ENCODE measurements at places on chromosomes 7 and 10.
A peak's percentile ranks its signal among the peaks of the same experiment; 100 is the strongest.

GRCh38 chr7:36391436-36392198 is 2.0 kb downstream of the ANLN start:
- DNase-seq, result peak; percentile 78

GRCh38 chr7:143381427-143382125 is 431 bp downstream of the ZYX start:
- peak; percentile 74 for DNase-seq

DNA sequence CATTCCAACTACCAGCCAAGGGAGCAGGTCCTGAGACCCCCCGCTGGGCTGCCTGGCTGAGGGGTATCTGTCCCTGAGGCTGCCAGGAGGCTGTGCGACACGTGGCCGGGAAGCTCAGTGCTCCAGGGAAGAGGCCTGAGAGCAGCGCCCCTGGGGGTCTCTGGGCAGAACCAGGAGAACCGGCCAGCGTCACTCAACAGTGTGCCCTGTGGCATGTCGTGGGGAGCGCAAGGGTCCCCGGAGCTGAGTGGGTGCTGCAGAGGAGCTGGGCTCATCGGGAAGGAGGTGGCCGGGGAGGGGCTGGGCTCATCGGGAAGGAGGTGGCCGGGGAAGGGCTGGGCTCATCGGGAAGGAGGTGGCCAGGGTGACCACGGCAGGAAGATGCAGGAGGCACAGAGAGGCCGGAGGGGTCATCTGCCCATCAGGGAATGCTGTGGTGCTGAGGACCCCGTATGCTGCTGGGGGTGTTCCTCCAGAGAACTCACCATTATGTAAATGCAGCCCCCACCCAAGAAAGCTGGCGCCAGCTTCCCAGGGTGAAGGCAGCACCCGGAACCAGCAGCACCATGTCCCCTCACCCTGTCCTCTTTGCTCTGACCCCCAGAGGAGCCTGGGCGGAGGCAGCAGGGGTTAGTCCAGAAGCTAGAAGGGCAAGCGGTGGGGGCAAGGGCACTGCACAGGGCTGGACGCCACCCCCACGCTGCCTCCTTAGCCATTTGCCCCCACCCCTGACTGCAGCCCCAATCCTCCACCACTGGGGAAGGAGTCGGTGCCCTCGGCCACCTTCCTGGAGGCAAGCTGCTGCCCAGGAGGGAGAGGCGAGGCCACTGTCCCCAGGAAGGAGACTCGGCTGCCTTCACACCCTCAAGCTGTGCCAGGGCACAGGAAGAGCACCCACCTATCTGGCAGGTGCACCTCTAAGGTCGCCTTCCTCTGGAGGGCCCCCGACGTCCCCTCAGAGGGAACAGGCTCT is 33.3 kb downstream of the CALML3 start:
- no peak for DNase-seq

DNA sequence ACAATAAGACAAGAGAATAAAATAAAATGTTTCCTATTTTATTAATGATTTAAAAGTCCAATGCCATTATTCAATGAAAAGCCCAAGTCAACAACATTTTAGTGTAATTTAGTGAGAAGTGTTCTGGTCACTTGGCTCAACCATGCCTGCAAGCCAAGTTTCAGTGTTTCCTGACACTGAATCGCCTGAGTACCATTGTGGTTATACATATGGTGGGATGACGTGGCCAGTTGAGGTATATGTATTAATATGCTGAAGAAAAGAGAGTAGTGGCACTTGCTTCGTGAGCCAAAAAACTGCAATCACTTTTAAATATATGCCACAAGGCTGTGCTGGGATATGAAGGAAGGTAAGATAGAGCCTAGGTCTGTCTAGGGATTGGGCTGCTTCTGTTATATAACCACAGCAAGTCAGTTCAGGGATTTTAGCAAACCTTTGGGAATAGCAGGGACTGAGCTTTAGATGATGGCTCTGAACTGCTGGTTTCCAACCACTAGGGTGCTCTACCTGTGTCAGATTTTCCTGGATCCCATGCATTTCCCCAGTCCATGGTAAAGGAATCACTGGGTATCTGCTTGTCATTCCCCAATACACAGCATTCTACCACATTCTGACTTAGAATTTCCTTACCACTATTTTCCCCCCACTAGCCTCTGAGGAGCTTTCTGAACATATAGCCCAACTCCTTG is 214.0 kb upstream of the PRPS1L1 start:
- DNase-seq, result peak; percentile 33

DNA sequence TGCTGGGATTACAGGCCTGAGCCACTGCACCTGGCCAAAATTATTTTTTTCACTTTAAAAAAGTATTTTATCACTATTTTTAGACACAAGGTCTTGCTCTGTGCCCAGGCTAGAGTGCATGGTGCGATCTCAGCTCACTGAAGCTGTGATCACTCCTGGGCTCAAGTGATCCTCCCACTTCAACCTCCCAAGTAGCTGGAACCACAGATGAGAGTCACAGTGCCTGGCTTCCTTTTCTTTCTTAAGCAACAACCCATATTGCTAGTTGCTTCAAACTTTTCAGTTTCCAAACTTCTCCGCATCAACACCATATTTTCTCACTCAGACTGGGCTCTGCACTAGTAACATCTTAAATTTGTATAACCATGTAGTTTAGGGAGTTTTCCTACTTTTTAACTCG is 9.5 kb upstream of the SMC3 start:
- no peak for DNase-seq

DNA sequence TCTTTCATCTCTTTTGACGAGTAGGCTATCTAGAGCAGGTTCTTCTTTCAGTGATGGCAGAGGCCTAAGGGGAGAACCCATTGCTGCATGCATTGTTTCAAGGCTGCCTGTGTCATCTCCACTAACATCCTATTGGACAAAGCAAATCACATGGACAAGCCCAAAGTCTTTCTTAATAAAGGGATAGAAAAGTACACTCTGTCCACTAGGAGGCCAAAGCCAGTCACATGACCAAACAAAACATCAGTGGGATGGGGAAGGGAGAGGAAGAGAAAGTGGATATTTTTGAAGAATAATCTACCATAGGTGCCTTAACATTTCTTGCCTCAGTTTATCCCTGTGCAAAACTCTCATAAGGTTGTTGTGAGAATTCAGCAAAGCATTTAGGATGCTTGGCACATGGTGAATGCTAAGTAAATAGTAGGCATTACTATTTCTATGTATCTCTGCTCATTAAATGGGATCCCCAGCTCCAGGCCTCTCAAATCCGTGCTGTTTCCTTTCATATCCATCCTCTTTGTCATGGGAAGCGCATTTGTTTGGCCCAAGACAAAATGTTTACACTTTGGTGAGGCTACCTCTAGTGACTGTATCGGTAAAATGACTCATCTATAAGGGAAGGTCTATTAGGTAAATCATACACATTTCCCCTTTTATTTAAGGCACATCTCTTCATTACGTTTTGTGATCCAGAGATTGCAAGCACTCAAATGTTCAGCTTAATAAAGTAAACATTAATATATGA is 16.7 kb upstream of the CADPS2 start:
- peak; percentile 18 for DNase-seq

DNA sequence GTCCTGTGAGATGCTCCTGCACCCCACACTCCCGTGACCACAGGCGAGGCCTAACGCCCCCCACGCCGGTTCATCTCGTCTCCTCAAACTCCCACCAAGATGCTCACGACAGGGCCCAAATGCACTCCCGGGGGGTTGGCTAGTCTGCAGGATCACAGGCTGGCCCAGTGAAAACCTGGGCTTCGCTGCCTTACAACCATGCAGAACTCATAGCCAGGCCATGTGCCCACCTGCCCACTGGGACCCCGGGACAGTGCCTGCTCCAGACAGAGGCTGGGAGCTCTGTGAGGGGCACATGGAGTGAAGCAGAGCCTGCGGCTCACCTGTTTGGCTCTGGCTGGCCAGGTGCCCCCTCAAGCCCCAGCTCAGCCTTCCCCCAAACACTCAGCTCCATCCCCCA is 9.4 kb upstream of the GPER1 start:
- no peak for DNase-seq

DNA sequence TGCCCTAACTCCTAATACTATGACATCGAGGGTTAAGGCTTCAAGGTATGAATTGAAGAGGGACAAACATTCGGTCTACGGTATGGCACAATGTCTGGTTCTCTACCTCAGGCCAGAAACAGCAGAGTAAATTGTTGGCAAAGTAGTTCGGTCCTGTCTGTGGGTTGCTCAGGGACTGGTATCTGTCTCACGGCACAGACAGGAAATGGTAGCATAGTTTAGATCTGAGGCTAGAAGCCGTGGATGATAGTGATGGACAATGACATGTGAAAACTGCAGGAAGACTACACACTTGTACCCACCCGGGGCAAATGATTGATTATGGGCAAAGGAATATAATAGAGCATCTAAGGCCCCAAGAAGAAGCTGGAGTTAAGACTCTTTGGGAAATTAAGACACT is 106.2 kb downstream of the TWIST1 start:
- DNase-seq, result no peak

DNA sequence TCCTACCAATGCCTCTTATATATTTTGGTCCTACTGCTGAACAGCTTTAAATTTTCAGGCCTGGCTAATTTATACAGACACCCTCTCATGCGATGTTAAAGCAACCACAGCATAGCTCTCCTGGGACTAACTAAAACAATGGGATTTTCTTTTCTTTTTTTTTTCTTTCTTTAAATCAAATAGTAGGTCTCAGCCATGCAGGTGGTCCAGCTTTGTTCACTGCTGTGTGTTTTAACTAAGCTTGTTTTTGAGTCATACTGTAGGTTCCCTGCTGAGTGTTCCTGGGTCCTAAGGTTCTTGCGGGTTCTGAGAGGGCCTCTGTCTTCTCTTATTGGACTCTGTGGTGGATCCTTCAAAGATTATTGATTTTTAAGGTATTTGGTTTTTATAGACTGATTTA is 113.1 kb upstream of the SORCS1 start:
- no peak for DNase-seq

DNA sequence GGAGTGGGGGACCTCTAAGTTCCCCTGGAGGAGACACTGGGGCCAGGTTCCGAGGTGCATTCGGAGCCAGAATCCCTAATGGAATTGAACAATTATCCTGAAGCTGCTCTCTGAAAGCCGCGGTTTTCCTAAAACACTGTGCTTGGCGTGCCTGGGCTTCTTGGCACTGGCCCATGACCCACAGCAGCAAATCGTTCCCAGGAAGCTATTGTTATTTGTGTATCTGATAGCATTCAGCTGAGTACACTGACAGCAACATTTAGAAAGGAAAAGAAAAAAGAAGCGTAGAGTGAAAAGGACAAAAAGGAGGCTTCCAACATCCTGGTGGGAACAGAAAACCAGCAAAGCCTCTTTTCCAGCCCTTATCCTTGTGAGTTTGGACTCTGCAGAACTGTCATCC is 339.8 kb downstream of the FRMD4A start:
- DNase-seq, result peak; percentile 51

GRCh38 chr10:81909453-81909852 is 34.5 kb downstream of the NRG3 start:
- DNase-seq, result no peak

DNA sequence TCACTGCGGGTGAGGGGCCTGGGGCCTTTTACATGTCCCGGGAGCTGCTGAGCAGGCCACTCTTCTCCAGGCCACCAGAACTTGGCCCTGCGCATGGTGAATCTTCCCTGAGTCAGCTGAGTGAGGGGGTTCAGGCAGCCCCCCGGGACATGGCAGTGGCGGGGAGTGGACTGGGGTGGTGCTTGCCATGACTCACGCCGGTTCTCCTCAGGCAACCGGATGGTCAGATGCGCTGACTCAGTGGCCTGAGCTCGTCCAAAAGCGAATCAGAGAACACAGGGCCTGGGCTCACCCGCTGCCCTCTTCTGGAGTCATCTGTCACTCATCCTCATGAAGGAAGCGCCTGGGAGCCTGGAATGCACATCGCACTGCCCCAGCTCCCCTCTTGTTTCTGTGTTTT is 33.5 kb downstream of the HTRA1 start:
- no peak for DNase-seq

DNA sequence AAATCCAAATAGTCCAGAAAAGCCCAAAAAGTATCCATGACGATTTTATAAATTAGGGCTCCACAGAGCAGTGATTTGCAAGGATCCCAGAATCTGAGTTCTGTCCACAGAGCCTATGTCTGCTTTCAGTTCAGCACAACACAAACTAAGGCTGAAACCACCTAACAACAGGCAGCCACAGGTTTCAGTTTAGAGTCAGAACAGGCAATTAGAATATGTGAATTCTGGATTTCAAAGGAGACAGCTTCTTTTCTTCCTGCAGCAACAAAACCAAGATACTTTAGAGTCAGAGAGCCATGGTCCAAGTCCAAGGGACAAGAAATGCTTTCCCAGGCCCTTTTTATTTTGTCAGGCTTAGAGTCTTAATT is 23.6 kb downstream of the IFIT3 start:
- no peak for DNase-seq

DNA sequence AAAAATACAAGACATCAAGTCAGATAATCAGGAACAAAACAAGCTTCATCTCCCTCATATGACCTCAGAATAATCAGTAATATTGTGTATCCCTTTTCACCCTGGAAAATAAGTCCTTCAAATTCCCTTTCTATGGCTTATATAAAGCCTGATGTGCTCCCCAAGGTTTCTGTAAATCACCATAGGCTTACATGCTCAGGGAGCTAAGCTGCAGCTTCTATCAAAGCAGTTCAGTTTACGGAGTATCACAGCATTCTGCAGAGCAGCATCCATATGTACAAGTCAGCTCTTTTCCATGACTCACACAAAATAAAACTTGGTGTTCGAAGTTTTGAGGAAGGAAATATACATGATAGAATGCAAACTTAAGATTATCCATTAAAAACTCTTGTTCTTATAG is 225.6 kb downstream of the LRRTM3 start:
- DNase-seq, result no peak

DNA sequence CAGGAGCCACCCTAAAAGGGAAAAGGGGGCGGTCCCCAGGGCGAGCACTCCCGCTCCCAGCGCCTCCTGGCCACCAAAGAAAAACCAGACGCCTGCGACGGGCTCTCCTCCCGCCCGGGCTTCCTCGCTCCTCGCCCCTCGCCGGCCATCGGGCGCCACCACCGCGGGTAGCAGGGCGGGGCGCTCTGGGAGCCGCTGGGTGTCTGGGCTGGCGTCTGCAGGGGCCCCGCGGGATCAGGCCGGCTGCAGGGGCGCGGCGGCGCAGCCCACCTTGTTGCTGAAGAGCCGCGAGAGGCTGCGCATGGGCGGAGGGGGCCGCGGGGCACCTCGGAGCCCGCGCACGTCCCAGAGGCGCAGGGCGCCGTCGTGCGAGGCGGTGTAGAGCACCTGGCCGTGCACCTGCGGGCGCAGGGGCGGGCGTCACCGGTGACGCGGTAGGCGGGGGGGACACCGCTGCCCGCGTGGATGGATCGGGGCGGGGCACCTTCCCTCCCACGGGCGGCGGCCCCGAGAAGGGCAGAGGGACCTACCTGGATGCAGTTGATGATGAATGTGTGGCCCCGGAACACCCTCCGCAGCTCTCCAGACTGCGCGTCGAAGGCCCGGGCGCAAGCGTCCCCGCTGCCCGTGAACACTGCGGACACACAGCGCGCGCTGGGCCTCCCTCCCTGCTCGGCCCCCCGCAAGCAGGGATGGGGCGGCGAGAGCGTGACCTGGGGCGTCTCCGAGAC is 28.3 kb downstream of the WDR86 start:
- peak; percentile 79 for DNase-seq

DNA sequence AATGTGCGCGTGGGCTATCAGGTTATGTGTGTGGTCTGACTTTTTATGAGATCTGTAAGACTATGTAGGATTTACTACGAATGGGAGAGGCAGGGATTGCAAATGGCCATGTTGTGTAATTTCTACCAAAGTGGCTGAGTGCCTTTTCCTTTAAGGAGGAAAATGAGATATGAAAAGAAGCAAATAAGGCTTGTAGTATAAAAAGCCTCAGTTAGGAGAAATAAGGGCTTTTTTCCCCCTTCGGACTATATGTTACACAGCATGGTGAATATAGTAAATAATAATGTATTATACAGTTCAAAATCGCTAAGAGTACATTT is 447 bp upstream of the GPAM start:
- DNase-seq, result no peak

GRCh38 chr10:92965314-92965713 is 95.3 kb upstream of the CYP26C1 start:
- DNase-seq, result peak; percentile 53
